ENCODE measurements at places on chromosomes 5 and 9. TPM values are rescaled to one million over a fixed set of nuclear protein-coding genes. Genes with fewer than 3 reads are reported as not detected.

DNA sequence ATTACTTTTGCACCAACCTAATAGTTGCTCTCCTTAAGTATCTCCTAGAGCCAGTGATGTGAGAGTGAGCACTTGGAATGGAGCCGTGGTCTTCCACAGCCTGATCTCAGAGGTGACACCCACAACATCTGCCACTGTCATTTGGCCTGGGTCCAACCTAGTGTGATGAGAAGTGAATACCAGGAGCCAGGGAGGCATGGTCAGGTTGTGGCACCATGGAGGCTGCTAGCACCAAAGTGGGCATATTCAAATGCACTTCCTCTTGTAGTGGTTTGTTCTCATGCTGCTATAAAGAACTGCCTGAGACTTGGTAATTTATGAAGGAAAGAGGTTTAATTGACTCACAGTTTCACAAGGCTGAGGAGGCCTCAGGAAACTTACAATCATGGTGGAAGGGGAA is 22.6 kb upstream of the CEP72 start:
- no peak for DNase-seq

DNA sequence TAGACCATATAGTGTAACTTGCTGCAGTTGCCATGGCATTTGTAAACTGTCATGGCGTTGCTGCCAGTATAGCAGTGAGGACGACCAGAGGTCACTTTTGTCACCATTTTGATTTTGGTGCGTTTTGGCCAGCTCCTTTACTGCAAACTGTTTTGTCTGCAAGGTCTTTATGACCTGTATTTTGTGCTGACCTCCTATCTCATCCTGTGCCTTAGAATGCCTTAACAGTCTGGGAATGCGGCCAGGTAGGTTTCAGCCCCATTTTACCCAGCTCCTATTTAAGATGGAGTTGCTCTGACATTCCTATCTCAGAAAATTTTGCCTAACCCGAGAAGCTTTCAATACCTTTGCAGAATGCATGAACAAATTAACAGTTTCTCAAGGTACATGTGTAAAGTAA is 914.4 kb upstream of the ACO1 start:
- no peak for DNase-seq

GRCh38 chr9:4662989-4663792 is 1.1 kb downstream of the PLPP6 start:
- no peak for DNase-seq

DNA sequence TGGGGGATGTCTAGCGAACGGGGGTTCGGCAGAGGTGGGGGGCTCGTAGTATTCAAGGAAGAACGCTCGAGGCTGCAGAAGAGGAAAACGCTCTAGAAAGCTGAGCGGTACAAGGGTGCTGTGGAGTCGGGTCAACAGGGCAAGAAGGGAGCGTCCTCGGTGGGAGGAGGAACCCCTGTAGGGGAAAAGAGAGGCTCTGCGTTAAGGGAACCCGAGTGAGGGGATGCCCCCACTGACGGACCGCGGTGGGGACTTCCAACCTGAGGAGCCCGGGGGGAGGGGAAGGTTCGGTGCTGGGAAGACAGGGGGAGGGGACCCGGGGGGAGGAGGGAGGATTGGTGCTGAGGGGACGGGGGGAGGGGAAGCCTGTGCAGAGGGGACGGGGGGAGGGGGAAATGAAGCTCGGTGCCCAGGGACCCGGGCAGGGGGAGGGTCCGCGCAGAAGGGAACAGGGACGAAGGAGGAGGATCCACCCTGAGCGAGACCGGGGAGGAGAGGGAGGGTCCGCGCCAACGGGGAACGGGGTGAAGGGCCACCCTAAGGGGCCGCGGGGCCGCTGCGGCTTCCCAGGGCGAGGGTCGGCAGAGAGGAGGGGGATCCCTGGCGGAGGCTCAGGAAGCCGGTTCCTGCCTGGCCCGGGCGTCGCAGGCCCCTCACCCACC is 621 bp downstream of the NR6A1 start:
- no peak for DNase-seq

- DNase-seq, result no peak
Measured at GRCh38 chr5:151580858-151581257, 10.3 kb downstream of the FAT2 start.

The LRRC26 gene
- polyA plus RNA-seq, result not detected

The PDLIM4 gene
- 43.4 TPM for polyA plus RNA-seq

The SH2D3C gene
- not detected for polyA plus RNA-seq

The WDR38 gene
- not detected for polyA plus RNA-seq

Data from AG04450 (cell line).